ENCODE measurements at places on chromosomes 5 and 9.

DNA sequence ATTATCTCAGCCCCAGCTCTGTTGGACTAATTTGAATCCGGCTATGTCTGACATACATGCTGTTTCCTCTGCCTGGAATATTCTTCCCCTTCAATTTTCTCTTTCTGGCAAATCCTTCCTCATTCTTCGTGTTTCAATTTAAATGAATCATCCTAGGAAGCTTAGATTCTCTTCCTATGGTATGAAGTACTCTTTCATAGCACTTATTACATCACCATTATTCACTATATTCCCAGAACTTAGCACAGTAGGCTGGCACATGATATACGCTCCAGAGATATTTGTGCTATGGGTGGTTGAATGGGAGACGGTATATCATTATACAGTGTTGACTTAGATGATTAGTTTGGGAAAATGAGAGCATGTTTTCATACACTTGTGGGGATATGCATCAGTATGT is 91.0 kb upstream of the JAK2 start:
- no peak for DNase-seq

- no peak for DNase-seq
Measured at GRCh38 chr5:66356011-66356565, 212.0 kb downstream of the SREK1 start.

DNA sequence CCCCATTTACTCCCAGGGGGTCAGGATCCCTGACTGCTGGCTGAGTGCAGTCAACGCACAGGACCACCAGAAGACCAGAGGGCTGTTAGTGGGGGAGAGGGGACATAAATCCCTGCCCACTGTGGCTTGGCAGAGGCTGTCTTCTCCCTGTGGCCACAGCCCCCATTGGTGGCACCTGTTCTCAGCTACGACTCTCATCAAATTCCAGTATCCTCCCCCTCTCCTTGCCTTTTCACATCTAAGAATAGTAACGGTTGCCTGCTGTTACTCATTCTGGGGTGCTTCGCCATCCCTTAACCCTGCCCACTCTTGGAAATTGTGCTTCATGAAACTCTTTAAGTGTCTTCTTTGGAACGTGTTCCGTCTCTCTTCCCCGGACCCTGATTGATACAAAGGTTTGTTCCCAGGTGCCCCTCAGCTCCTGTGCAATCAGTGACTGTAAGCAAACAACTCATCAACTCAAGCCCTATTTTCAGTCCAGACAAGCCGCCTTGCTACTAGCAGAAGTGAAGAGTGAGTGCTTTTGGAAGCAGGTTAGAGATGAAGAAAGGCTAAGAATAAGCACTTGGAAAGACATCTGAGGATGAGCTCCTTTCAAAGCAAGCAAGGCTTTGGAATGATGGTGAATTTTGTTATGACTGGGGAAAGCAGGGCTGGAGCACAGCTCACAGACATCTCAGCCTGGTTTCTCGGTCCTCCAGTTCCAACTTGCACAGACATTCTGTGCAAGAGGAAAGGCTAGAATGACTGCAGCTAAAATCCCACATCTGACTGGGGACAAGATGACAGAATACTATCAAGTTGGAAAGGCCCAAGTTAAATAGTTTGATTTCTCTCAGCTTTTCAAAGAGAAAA is 22.9 kb upstream of the DENND1A start:
- DNase-seq, result no peak

GRCh38 chr9:26814799-26815198 is 77.8 kb downstream of the CAAP1 start:
- DNase-seq, result no peak

GRCh38 chr5:117333011-117333410 is 758.4 kb upstream of the SEMA6A start:
- no peak for DNase-seq

DNA sequence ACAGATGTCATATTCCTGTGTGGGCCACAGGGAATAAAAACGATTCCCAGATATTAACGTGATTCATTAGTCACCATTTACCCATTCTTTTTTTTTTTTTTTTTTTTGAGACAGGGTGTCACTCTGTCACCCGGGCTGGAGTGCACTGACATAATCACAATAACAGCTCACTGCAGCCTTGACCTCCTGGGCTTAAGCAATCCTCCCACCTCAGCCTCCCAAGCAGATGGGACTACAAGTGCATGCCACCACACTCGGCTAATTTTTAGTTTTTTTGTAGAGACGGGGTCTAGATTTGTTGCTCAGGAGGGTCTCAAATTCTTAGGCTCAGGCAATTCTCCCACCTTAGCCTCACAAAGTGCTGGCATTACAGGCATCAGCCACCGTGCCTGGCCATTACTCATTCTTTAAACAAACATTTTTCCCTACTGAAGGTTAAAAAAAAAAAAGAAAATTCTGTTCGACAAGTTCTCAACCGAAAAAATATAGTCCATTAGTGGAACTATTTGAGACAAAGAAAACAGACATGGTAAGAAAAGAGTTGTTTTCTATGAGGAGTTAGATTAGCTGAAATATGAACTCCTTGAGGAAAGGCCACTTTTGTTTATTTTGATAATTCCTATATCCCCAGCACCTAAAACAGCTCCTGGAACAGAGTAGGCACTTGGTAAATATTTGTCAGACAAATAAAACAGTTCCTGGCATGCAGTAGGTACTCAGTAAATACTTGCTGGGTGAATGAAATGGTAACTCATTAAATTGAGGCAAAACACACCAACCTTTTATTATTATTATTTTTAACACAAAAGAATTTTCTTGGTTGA is 32.1 kb upstream of the PDCL start:
- DNase-seq, result no peak

DNA sequence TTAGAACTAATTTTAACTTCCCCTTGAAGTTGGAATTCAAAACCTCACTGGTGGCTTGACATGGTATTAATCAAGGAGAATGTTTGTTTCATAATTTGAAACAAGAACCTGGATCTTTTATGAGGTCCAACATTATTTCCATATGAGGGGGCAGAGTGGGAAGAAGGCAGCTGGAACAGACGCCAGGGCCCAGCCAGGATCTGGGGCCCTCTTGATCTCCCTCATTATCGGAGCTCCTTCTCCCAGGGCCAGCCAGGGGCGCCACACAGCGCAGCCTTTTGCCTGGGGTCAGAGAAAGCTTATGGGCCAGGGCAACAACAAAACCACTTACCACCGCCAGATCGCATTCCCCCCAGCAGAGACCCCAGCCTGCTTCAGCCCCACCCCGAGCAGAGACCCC is 27.1 kb upstream of the NKD2 start:
- no peak for DNase-seq

GRCh38 chr9:107931071-107931715 is 441.6 kb upstream of the KLF4 start:
- DNase-seq, result no peak

GRCh38 chr5:149257131-149257530 is 14.5 kb upstream of the AFAP1L1 start:
- no peak for DNase-seq

GRCh38 chr5:86565197-86565789 is 52.4 kb upstream of the COX7C start:
- DNase-seq, result no peak

DNA sequence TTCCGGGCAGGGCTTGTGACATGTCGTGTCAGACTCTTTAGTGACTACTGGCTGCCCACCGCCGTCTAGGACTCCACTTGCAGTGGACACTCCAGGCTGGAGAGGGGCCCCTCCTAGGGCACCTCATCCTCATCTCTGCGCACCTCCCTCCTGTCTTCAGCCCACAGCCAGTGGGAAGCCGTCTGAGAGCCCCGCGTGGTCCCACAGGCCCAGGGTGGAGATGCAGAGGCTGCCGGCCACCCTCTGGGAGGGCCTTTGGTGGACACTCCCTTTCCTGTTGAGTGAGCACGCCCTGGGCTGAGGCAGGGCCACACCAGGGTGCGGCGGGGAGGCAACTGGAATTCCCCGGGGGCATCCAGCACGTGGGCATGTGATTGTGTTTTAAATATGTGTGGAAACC is 80.5 kb downstream of the IRX2 start:
- DNase-seq, result no peak

GRCh38 chr9:88596376-88596775 is 61.4 kb downstream of the NXNL2 start:
- no peak for DNase-seq

- DNase-seq, result peak; percentile 77
Measured at GRCh38 chr5:164361986-164362385, 856.6 kb downstream of the MAT2B start.

DNA sequence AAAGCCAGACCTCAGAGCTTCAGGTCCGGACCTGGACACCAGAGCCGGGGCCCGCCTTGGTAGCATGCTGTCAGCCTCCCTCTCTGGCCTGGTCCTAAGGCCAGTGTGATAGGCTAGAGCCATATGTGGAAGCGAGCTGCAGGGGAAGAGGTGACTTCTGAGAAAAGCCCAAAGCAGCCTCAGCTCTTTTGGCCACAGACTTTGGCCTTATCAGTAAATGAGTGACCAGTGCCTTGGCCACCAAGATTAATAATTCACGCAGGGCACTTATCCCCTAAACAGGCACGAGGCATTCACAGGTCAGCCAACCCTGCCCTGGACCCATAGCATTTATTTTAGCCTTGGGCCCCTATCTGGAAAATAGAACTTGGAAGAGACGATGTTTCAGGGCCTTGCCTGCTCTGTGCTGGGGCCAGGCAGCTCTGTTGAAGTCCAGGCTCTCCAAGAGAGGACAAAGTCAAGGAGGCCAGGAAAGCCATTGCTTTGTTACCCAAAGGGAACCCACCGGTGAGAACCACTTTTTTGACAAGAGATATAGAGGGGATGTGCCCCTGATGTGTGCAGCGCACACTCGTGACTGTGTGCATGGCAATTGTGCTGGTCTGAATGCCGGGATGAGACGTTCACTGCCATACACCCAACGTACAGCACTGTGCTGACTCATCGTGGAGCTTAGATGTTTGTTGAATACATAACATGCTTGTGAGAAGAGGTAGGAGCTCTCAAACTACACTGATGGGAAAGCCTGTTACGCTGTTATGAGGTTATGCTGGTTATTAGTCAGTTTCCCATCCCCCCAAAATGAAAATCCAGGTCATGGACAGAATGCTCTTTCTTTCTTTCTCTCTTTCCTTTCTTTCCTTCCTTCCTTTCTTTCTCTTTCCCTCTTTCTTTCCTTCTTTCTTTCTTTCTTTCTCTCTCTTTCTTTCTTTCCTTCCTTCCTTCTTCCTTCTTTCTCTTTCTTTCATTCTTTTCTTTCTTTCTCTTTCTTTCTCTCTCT is 5.0 kb upstream of the SLC34A1 start:
- peak; percentile 15 for DNase-seq

All from SHP77 (cell line).